ENCODE measurements at places on chromosomes 5 and 9.

DNA sequence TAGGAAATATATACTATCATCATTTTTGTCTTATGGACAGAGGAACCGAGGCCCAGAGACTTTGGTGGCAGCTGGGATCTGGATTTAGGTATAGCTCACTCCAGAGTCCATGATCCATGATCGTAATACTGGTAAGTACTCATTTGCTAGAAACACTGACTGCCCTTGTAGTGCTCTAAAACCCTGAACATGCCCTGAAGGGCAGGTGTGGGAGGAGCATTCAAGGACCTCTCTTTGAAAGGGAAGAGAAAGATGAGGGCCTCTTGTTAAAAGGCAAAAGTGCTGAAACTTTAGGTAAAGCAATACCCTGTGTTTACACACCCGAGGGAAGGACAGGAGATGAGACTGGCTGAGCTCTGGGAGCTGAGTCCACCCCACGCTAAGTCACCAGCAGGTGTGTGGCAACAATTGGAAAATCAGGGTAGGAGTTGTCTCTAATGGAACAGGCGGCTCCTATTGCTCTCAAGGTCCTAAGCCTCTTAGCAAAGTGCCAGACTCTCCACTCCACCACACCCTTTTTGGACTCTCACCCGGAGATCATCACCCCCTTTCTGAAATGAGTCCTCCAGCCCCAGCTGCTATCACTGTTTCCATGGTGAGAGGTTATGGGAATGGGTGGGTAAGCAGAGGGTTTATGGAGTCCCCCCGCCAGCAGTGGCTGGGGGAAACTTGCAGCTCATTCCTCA is 34.8 kb downstream of the TRPC7 start:
- no peak for DNase-seq

- peak; percentile 91 for DNase-seq
Observed at GRCh38 chr5:38598994-38599617, 42.7 kb upstream of the LIFR start.

- no peak for DNase-seq
Observed at GRCh38 chr5:113514289-113514635, 768 bp downstream of the YTHDC2 start.

DNA sequence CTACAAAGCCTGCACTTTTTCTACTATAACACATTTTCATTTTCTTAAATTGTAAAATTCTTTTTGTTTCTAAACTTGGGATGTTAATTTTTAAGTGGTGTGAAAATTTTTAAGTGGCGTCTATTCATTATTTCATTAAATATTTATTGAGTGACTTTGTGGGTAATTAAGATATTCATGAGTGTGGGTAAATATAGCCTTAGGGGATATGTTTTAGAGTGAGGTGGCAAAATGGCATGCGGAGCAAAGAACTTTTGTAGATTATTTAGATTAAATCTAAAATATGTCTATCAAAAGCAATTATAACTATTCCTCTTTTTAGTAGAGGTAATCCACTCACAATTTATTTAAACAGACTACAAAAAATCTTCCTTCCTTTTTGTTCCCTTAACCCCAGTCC is 188.4 kb downstream of the PCSK1 start:
- no peak for DNase-seq

DNA sequence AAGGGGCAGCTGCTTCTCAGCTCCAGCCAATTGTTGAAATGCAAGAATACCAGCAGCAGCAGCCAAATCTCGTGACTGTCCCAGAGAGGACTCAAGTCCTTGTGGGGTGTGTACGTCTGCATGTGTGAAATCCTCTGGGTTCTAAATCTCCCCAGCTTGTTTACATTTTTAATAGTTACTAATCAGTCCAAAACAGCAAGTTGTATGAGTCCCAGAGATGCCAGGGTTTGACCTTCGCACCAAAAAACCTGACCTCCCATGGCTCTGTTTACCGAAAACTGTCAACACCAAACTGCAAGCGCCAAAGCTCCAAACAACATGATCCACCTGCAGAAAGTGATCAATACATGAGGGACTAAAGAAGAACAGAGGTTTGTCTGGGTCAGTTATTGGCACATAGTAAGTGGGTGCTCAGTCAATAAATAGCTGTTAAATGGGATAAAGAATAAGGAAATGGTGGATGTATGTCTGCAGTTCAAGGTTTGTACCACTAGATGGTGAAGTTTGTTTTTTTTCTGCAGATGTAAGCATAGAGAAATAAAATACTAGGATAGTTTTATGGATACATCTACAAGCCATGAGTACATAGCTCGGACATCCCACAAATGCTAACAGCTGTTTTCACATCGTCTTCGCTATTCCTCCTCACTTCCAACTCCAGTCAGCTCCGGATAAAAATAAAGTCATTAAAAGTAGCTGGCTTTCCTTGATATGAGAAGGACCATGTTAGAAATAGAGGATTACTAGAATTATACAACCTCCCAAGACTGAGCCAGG is 85.3 kb upstream of the ADRB2 start:
- DNase-seq = peak; percentile 71

GRCh38 chr5:1663186-1663585 is 136.5 kb downstream of the MRPL36 start:
- DNase-seq = no peak

DNA sequence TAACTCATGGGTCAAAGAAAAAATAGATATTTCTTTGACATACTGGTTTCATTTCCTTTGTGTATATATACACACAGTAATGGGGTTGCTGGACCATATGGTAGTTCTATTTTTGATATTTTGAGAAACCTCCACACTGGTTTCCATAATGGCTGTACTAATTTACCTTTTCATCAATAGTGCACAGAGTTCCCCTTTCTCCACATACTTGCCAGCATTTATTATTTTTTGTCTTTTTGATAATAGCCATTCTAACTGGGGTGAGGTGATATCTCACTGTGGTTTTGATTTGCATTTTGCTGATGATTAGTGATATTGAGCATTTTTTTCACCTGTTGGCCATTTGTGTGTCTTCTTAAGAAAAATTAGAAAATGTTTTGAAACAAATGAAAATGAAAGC is 78.4 kb upstream of the CKMT2 start:
- no peak for DNase-seq

- no peak for DNase-seq
Observed at GRCh38 chr5:78726003-78726402, 77.4 kb upstream of the LHFPL2 start.

GRCh38 chr9:133737071-133737773 is 930 bp downstream of the SARDH start:
- DNase-seq = no peak

GRCh38 chr5:170132269-170132975 is 26.7 kb downstream of the FOXI1 start:
- peak; percentile 92 for DNase-seq

- DNase-seq = peak; percentile 69
Observed at GRCh38 chr5:113068559-113068958, 92.0 kb downstream of the DCP2 start.

- DNase-seq = no peak
Observed at GRCh38 chr5:106167766-106168165, 1503.0 kb downstream of the EFNA5 start.

DNA sequence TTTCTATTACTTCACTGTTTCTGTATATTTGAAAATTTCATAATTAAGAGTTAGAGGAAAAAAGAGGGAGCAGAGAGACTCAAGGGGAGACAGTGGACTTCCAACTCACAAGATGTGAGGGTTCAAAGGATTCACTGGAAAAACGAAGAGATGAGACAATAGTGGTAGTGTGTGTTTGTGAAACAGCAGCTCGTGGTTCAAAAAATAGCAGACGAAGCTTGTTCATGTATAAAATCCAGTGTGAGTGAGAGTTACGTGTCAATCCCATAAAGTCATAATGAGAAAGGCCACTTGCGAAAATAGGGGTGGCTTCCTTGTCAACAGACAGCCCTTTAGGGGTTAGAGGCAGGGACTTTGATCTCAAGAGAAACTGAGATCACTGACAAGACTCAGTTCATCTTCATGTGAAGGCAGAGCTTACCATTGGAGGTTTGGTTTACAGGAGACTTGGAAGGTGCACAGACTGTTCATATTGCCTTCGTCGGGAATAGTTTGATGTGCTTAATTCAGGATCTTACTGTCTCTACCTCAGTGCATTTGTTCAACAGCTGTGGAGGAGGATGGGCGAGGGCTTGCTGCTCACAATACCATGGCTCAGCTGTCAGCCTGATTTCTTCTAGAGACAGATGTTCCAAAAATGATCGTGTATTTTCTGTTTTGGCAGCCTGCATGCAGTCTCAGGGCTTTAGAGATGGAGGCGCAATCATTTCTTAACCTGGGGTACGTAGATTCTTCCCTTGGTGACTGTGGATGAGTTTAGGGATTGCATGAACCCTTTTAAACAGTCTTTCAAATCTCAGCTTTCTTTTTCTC is 105.7 kb upstream of the KLF9 start:
- DNase-seq = no peak

GRCh38 chr9:98940276-98940675 is 3.4 kb upstream of the COL15A1 start:
- no peak for DNase-seq

DNA sequence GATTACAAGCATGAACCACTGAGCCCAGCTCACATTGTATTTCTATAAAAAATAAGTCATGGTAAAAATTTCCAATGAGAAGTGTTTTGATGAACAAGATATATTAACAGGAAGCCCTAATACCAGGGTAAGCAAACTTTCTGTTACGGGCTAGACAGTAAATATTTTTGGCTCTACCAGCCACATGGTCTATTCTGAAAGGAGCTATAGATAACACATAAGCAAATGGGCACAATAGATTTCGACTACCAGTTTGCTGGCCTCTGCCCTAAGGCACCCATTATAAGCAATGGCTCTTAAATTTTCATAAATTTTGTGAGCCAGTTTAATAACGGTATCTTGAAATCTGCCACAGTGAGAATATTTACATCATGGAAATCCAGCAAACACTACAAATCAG is 8.1 kb downstream of the UBQLN1 start:
- no peak for DNase-seq

DNA sequence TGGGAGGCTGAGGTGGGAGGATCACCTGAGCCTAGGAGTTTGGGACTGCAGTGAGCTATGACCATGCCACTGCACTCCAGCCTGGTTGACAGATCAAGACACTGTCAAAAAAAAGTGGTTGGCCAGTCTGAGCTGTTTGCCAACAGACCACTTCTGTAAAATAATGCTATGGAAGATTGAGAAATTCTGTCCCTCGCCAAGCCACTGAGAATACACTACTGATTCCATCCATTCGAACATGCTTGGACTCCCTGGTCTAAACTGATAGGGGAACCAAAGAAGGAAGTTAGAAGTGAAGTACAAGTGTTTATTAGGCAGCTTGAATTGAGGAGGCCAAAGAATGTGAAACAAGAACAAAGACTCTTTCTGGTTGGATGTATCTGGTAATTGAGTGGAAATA is 27.2 kb downstream of the ENC1 start:
- no peak for DNase-seq

DNA sequence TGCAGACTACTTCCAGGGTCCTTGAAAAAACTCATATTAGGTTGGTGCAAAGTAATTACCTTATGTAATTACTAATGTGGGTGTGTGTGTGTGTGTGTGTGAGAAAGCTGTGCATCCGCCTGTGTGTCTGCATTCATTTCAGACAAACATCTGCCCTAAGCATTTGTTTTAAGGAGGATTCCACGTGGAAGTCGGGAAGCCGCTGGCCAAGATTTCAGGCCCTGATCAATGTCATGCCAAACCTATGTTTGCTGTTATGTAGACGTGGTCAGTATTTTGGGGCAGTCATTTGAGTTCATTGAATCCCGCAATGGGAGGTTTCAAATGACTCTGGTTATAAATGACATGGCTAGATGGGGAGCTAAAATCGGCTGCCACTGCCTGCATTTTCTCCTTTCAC is 33.6 kb upstream of the BASP1 start:
- no peak for DNase-seq

- DNase-seq = peak; percentile 34
Observed at GRCh38 chr9:124869986-124870560, 8.1 kb downstream of the ARPC5L start.

DNA sequence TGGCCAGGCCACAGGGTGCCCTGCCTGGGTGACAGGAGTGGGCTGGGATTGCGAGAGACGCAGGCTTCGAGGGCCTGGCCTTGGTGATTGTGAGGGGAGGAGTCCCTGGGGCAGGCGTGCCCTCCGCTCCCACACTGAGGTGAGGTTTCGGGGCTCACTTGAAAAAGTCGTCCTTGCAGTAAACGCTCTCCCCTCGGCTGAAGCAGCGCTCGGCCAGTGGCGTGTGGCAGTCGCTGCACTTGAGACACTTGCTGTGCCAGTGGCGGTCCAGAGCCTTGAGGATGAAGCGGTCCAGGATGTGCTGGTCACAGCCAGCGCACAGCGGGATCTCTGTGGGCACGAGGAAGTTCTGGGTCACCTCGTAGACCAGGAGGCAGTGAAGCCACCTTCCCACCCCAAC is 4.5 kb downstream of the LHX3 start:
- DNase-seq = no peak
